ENCODE measurements at places on chromosomes 6 and 20. TPM values are rescaled to one million over a fixed set of nuclear protein-coding genes. Genes with fewer than 3 reads are reported as not detected.

DNA sequence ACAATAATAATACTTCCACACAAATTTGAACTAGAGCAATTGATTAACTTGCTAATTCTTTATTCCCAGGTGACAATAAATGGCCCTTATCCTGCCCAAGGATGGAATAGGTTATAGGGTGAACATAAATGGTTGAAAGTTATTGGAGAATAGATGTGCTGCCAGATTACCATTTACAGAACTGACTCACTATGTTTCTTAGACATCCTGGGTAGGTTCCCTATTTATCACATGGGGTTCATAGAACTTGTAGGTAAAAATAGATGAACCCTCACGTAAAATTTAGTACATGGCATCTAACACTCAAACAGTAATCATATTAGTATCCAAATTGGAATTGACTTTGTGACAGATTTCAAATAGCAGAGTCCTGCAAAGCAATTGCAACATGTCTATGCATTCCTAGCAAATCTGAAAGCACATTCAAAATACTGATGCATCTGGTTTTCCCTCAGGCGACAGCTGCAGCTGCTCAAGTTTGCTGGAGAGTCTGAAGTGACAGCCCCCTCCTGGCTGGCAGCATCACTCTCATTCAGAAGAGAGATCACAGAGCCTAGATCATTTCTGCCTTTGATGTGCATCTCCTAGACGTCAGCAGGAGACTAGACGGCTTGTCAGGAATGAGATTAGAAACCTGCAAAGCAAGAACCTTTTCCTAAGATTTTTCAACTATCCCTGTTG, 80.2 kb upstream of the RNF217 start:
- peak; percentile 39 for DNase-seq
- H3K36me3 ChIP-seq = no peaks in the 10 kb centered on the region
- H3K4me3 ChIP-seq = peak overlapping the region; percentile 78

GRCh38 chr6:159979136-159979874, 10.4 kb downstream of the IGF2R start:
- no peak for DNase-seq
- peak overlapping the region; percentile 36 for H3K27ac ChIP-seq
- peaks cover 3% of the 10 kb centered on the region for H3K27me3 ChIP-seq
- H3K36me3 ChIP-seq = peaks cover 5% of the 10 kb centered on the region
- H3K4me1 ChIP-seq = peaks cover 83% of the 10 kb centered on the region

GRCh38 chr6:103284835-103285234, 1574.9 kb downstream of the HACE1 start:
- no peaks in the 10 kb centered on the region for H3K27me3 ChIP-seq
- H3K4me3 ChIP-seq = no peak overlapping the region
- no peaks in the 10 kb centered on the region for H3K36me3 ChIP-seq

- H3K4me3 ChIP-seq = no peak overlapping the region
- DNase-seq = no peak
- peaks cover 18% of the 10 kb centered on the region for H3K4me1 ChIP-seq
- peak overlapping the region; percentile 74 for H3K27ac ChIP-seq
- no peaks in the 10 kb centered on the region for H3K36me3 ChIP-seq
Observed at GRCh38 chr20:24784607-24785006, 164.5 kb upstream of the CST7 start.

DNA sequence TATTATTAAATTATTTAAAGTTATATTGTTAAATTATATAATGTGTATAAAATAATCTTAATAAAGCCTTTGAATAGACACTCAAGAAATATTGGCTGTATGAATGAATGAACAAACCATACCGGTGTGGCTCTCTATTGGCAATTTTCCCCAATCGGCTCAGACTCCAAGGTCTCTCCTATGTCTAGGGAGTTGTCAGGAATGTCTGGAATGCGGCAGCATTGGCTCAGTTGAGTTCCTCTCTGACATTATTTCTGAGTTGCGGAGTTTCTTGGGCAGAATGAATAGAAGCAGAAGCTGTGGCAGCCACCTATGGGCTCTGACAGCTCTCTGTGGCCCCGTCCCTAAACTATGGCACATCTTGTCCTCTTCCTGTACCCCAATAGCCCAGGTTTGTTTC, 111.0 kb downstream of the SOBP start:
- DNase-seq = peak; percentile 2
- H3K4me3 ChIP-seq = no peak overlapping the region
- peaks cover 4% of the 10 kb centered on the region for H3K27me3 ChIP-seq
- H3K36me3 ChIP-seq = no peaks in the 10 kb centered on the region

Gene BPHL
- total RNA-seq = 11.2 TPM

Data from HFFc6 (cell line).